Adipose tissue (tissue), 3 donors: ENCODE measurements at places on chromosomes 16 and 17. TPM values are rescaled to one million over a fixed set of nuclear protein-coding genes. Genes with fewer than 3 reads are reported as not detected.

The CDRT15L2 gene
- polyA plus RNA-seq = not detected

The SLC5A11 gene
- not detected for polyA plus RNA-seq

The UTS2R gene
- 0.32 TPM for polyA plus RNA-seq

The NUPR1 gene
- polyA plus RNA-seq = 190 TPM

The HS3ST6 gene
- not detected for polyA plus RNA-seq

The ABCA9 gene
- 23.9 TPM for polyA plus RNA-seq

The HLF gene
- 2.6 TPM for polyA plus RNA-seq

The CACNG3 gene
- polyA plus RNA-seq = not detected

The SLX4 gene
- polyA plus RNA-seq = 1.3 TPM

The TP53TG3D gene
- polyA plus RNA-seq = 0.79 TPM

The ZNF652 gene
- 10.3 TPM for polyA plus RNA-seq

The SETD1A gene
- 5.1 TPM for polyA plus RNA-seq

The C17orf78 gene
- polyA plus RNA-seq = not detected

The GPS2 gene
- 55.5 TPM for polyA plus RNA-seq

The ACSM2A gene
- polyA plus RNA-seq = 0.90 TPM

The ALOX15B gene
- polyA plus RNA-seq = 1.0 TPM

The C16orf95 gene
- polyA plus RNA-seq = 8.8 TPM

The KRT25 gene
- not detected for polyA plus RNA-seq

The LASP1 gene
- polyA plus RNA-seq = 67.3 TPM

The TPSAB1 gene
- 10.0 TPM for polyA plus RNA-seq

The FAM20A gene
- 21.7 TPM for polyA plus RNA-seq

The ADAMTS18 gene
- polyA plus RNA-seq = 0.02 TPM

The SSTR5 gene
- 0.15 TPM for polyA plus RNA-seq

The SUPT6H gene
- 16.3 TPM for polyA plus RNA-seq

The MYO15A gene
- 0.68 TPM for polyA plus RNA-seq

The ARHGAP23 gene
- polyA plus RNA-seq = 31.1 TPM

The PLLP gene
- 28.0 TPM for polyA plus RNA-seq

The WFDC1 gene
- 1.6 TPM for polyA plus RNA-seq

The MPV17L gene
- polyA plus RNA-seq = 12.7 TPM

The CIITA gene
- polyA plus RNA-seq = 7.6 TPM
